ENCODE measurements at places on chromosomes 3 and 15.
A peak's percentile ranks its signal among the peaks of the same experiment; 100 is the strongest.

GRCh38 chr3:89227218-89227617 lies 119.8 kb downstream of the EPHA3 start:
- no peak for DNase-seq

DNA sequence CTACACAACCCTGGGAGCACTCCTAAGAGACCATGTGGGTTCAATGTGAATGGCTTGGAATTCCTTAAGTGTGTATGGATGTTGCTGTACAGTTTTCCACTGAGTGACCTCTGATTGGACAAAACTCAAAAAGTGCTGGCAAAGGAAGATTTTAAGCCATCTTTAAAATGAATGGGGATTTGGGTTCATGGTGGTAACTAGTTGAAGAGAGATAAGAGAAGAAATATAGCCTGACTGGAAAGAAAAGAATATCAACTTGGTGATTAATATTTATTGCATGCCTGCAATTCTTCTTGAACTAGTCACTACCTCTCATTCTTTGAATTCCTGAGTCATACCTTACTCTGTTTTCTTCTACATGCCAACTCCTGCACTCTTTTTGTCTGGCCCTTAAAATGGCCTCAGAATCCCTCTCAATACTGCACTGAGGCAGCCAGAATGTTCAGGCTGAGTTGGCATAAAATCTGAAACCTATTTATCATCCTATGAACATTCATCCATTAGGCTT lies 124.7 kb downstream of the RPL22L1 start:
- no peak for DNase-seq

- no peak for DNase-seq
These were observed 160.9 kb downstream of the SLCO3A1 start for GRCh38 chr15:92014281-92015030.

GRCh38 chr3:122880624-122881023 lies 85.8 kb downstream of the SLC49A4 start:
- no peak for DNase-seq

- DNase-seq: peak; percentile 11
These were observed 48.5 kb downstream of the EFHB start for GRCh38 chr3:19885468-19885867.

DNA sequence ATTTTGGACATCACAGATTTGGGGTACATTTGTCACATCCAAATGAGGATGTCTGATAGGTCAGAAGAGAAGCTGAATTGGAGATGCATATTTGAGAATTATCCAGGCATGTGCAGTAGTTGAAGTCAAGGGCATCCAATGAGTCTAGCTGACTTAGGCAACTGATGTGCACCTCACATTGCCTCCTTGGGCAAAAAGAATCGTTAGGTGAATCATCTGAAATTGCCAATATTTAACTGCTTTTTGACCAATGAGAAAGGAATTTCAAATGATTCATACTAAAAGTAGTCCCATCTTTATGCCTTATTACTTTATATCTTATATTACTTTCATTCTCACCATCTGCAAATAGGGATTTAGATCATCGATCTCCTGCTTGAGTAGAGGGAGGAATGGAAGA lies 117.7 kb downstream of the CD47 start:
- DNase-seq: no peak

GRCh38 chr3:174859756-174860155 lies 622 bp downstream of the NAALADL2 start:
- no peak for DNase-seq

- no peak for DNase-seq
These were observed 209.7 kb downstream of the WDR72 start for GRCh38 chr15:53549697-53550305.

DNA sequence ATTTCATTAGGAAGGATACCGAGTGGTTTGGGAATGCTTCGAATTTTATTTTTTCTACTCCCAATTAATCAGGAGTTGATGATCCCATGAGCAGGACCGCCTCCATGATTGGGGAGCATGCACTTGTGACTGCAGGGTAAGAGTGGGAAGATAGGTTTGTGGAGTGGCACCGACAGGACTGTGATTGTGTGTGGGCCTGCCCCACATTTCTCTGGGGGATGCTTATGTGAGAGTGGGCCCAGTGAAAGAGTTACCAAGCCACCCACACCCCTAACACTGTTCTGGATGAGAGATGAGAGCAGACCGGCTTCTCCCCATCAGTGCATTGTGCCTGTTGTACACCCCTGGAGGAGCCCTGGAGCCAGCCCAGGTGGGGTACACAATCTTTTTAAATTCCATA lies 76.7 kb downstream of the LHFPL4 start:
- no peak for DNase-seq

GRCh38 chr3:37534940-37535339 lies 326.7 kb upstream of the CTDSPL start:
- no peak for DNase-seq

- DNase-seq: no peak
These were observed 1.8 kb upstream of the PLXND1 start for GRCh38 chr3:129608087-129608935.

DNA sequence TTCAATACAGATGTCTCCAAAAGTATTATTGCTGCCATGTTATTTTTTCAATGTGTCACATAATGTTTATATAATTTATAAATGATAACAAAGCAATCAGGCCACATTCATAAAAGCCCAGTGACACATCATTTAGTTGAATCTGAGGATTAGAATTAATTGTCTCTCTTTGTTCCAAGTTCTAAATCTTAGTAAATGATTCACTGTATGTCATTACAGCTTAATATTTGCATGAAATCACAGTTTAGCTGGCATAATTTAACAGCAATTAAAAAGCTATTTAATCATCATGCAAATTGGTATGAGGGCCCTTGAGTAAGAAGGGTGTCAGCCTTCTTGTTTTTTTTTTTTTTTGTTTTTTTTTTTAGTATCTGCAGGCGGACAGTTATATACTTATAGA lies 427.0 kb downstream of the EPHA6 start:
- no peak for DNase-seq

- no peak for DNase-seq
These were observed 379.0 kb upstream of the SGO1 start for GRCh38 chr3:20564966-20565365.

- no peak for DNase-seq
These were observed 2.0 kb downstream of the NRROS start for GRCh38 chr3:196641333-196642054.

- DNase-seq: no peak
These were observed 291.7 kb upstream of the CNTN3 start for GRCh38 chr3:74906181-74906580.

GRCh38 chr3:120688121-120688520 lies 6.1 kb upstream of the HGD start:
- peak; percentile 24 for DNase-seq

DNA sequence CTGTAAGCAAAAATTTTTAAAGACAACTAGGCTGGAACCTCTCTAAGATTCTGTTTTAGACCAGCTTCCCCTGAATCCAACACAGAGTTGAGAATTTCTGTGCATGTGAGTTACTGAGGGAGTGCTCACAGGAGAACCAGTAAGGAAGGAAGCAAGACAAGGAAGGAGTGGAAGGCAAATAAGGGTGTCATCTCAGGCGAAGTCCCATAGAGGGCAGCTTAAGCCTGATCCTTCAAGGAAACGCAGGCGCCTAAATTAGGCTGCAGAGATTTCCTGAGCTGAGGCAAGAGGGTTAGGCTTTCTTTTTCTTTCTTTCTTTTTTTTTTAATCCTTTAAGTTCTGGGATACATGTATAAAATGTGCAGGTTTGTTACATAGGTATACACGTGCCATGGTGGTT lies 36.2 kb upstream of the COL6A6 start:
- DNase-seq: peak; percentile 78

DNA sequence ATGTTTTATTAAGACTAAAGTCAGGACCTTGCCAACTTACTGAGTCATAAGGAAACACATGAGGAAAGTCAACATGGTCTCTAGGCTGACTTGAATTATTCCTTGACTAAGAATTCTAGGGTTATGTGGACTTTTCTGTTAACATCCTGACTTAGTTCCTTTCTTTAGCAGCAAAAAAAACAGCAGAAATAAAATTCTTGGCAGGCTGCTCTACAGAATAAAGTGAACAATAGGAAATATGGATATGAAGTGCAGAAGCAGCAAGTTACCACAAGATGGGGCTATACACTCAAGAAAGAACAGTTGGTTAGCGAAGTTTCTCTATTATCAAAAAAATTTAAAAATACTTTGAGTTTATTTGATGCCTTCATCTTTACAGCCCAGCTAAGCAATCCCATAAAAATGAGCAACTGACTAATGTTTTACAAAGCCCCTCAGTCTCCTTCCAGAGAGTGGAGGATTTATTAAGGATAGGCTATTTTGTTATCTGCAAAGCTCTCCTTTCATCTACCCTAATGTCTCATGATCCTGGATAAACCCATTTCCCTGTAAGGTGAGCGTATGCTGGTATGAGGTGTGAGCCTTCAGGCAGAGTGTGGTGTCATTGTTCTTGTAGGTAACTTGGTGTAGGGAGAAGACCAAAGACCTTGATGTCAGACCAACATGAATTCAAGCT lies 23.1 kb upstream of the MCCC1 start:
- no peak for DNase-seq

GRCh38 chr3:23446301-23446700 lies 243.2 kb downstream of the UBE2E2 start:
- DNase-seq: no peak

DNA sequence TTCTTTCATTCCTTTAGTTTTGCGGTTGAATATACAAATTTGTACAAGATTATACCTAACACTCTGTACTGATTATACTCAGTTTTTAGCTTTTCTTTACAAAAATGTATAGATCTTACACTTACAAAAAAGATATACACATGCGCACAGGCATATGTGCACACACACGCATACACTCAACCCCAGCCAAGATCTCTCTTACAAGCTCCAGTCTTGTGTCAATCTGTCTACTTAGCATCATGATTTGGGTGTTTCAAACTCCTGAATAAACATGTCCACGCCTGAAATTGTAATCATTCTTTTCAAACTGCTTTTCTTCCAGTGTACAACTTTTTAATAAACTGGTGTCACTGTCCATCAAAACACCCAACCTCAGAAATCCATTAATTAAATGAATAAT lies 180.7 kb downstream of the NAALADL2 start:
- no peak for DNase-seq

DNA sequence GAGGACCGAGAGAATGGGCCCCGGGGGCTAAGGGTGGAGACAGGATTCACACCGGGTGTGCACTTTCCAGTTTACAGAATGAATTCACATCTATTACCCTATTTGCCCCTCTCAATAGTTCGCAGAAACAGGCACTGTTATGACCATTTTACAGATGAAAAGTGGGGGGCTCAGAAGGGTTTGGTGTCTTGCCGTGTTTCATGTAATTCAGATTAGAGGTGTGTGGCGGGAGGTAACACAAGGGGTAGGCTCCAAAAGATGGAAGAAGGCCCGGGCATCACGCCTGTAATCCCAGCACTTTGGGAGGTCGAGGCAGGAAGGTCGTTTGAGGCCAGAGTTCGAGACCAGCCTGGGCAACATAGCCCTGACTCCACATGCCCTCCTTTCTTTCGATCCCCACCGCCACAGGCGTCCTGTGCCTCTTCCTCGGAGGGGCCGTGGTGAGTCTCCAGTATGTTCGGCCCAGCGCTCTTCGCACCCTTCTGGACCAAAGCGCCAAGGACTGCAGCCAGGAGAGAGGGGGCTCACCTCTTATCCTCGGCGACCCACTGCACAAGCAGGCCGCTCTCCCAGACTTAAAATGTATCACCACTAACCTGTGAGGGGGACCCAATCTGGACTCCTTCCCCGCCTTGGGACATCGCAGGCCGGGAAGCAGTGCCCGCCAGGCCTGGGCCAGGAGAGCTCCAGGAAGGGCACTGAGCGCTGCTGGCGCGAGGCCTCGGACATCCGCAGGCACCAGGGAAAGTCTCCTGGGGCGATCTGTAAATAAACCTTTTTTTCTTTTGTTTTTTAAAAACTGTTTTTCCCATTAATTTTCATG lies 3.4 kb downstream of the DUOXA2 start:
- no peak for DNase-seq

- DNase-seq: no peak
These were observed 2.8 kb upstream of the XCR1 start for GRCh38 chr3:46029953-46030543.

GRCh38 chr15:62920682-62921502 lies 121.7 kb upstream of the TPM1 start:
- no peak for DNase-seq

DNA sequence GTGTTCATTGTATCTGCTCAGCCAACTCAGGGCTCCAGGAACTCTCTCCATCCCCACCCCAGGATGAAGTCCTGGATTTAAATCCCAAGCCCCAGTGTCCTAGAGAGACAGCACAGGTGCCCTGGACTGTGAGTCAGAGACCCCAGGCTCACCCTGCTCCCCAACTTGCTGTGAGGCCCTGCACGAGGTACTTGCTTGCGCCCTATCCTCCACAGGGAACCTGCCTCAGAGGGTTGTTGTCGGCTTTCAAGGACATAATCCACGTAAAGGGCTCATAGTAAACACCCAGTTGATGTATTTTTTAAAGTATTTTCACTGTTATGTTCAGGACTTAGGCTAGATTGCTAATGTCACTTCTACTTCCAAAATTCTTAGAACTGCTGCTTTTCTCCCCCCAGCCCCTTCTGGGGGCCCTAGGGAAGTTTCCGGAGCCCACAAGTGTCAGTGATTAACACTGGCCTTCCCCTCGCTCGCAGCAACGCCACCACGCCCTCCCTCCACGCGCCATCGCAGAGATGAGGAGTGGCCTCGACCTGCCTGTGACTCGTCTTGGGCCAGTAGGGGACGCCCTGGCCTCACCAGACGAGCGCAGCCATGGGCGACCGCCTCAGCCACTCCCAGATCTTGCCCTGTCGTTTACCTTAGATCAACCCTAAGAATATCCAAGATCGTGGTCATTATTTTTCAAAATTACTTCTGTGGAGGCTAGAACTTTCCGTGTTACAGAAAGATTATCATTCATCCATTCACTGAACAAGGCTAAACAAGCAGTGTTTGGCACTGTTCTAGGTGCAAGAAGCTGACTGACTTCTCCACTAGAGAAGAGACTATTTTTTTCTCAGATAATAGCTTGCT lies 6.0 kb upstream of the SRP14 start:
- peak; percentile 91 for DNase-seq

All from amniotic stem cell (primary cell).